Stimulated activated CD4-positive, alpha-beta T cell treated with anti-CD3 and anti-CD28 coated beads, Interleukin-1b, Interleukin-23, amount 100 ng/mL, for 48 hours (primary cell): ENCODE measurements at places on chromosomes 4 and X.

GRCh38 chrX:38660395-38661102 is 99.2 kb downstream of the TSPAN7 start:
- no peak for DNase-seq

DNA sequence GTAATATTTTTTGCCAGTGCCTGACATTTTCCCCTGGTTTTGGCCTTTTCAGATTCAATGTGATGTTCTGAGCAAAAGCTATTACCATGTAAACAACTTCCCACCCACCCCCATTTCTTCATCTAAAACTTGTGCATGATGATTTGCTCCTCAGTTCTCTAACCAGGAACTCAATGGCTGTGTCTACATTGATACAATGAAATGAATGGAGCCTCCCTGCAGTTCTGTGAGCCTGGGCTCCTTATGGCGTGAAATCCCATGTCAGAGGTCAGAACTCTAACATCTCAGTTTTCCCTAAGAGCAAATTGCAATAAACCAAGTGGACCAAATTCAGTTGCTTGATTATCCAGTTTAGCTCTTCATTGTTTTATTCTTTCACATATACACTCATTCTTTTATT is 534.8 kb upstream of the LCORL start:
- no peak for DNase-seq

DNA sequence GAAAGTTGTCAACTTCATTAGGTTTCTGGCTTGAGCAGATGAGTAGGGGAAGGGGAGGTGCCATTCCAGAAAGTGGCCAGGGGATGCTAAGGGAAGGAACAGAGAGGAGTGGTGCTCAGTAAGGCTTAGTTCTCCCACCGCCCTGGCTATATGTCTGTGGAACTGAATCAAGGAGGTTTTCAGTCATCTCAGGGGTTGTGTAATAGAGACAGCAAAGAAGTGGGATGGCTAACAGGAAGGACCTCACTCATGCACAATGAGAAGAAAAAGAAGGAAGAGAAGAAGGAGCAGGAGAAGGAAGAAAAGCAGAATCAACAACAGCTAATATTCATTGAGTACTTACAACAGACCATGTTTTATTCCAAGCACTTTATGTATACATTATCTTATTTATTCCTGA is 368.7 kb downstream of the MID1IP1 start:
- DNase-seq: no peak

DNA sequence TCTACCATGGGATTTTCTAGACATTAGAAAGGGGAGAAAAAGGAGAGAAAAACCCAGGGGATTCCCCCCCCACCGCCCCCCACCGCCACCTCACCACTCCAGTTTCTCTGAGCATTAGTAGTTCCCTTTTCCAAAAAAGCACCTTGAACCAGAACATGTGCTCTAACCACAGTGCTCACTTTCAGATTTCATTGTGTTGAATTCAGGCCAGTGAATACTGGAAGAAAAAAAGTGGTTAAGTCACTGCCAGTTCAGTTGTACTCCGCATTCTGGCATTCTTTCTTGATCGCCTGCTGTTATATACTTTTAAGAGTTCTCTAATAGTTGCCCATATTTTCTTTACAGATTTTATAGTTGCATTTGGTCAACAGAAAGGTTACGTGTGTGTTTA is 40.9 kb downstream of the JADE3 start:
- no peak for DNase-seq

- DNase-seq: no peak
Measured at GRCh38 chr4:2366252-2367192, 51.9 kb downstream of the ZFYVE28 start.

DNA sequence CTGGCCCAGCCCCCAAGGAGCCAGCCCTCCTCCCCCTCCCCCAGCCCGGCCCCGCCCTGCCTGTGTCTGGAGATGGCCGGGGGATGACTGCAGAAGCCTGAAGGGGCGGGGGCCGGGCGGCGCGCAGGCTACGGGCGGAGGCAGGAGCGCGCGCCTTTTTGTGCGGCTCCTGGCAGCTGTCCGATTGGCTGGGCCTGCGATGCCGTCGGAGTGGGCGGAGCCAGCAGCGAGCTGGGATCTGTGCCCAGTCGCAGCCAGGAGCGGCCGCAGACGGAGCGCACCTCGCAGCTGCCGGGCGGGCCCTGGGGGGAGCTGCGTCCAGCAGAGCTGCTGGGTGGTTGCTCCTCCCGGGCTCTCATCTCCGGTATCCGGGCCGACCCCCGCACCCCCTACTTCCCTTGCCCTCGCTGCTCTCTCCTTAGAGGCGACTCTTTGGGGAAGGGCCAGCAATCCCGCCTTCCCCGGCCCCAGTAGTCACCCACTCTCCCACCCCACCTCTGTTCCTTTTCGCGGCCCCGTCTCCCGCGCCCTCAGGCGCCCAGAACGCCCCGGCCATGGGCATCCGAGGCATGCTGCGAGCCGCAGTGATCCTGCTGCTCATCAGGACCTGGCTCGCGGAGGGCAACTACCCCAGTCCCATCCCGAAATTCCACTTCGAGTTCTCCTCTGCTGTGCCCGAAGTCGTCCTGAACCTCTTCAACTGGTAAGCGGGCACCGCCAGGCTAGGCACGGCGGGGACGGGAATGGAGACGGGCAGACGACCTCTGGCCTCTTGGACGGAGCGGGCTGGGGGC is at the start of gene GABRQ:
TSS of gene GABRQ (plus strand) at position 247 of the 794 bp plus-strand sequence. CDS start at position 555, 308 bp downstream.
- DNase-seq: peak; percentile 11

- no peak for DNase-seq
Measured at GRCh38 chrX:150512461-150512901, 55.9 kb upstream of the MTM1 start.

DNA sequence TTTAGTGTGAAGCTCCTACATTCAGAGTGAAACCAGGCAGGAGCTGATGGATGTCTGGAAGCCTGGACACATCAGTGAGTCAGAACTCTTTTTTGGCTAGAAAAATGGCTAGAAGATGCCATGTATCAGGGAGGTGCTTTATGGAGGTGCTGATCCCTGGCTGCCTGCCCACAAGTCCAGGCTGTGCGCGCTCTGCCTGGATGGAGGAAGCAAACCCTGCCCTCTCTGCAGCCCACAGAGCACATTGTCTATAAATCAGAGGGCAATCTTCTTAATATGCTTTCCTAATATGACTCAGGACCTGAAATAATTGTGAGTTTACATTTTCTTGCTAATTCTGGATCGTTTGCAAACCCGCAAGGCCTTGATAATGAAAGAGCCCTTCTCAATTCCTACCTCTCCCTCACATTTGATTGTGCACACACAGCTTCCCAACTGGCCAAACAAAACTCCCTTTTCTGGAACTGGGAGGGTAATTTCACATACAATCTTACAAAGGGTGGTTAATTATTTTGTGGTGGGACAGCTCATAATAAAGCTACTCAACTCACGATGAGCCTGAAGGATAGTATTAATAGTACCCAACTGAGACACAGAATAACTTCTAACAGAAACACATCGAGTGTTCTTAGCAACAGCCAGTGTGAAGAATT is 11.7 kb downstream of the MFAP3L start:
- DNase-seq: no peak

- no peak for DNase-seq
Measured at GRCh38 chrX:149799938-149800337, 18.2 kb downstream of the MAGEA9 start.

DNA sequence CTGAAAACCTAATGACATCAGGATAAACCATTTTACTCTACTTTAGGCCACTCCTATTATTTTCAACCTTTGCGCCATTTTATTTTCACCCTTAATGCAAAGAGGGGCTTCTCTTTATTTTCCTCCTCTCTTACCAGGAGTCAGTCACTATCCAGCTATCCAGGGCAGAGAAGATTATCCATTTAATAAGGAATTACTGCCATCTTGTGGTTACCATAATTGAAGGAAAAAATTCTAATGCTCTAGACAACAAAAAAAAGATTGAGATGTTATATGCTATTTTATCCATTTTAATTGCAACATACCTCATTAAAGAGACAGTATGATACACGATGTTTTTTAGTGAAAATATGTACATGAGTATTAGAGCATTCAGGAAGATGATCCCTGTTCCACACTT is 514.5 kb upstream of the FAM241A start:
- DNase-seq: no peak

GRCh38 chr4:8653326-8654000 is 60.9 kb downstream of the CPZ start:
- DNase-seq: no peak

- DNase-seq: no peak
Measured at GRCh38 chr4:144176476-144176875, 36.0 kb upstream of the GYPA start.

GRCh38 chrX:134171661-134172587 is 65.1 kb upstream of the CCDC160 start:
- DNase-seq: peak; percentile 53
